Ovary (tissue), 10 donors: ENCODE measurements at places on chromosomes 3 and 15.

DNA sequence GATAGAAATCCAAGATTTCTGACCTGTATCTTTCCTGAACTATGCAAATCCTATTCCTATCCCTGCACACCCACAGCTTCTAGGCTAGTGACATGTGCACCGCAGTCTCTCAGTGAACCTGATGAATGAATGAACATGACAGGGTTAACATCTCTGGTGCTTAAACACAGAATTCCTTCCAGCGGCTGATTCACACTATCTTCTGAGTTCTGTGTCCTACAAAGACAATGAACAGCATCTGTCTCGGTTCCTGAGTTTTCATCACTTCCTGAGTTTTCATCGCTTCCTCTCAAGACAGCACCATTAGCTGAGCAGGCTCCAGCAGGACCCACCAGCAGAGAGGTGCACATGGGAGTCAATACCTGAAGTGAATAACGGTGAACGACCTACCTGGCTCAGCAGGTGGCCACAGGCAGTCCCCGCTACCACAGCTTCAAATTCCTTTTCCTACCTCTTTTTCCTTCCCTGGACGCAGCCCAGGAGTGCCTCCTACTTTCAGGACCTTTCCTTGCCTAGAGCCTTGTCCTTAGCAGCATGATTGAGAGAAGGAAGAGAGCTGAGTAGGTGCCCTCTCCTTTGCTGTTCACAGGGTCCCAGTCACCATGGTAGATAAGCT, 113.5 kb downstream of the IGF2BP2 start:
- no peak for DNase-seq

- DNase-seq = no peak
Observed at GRCh38 chr15:59327942-59328341, 44.7 kb downstream of the MYO1E start.

- no peak for DNase-seq
Observed at GRCh38 chr3:152058856-152059255, 185.4 kb downstream of the SUCNR1 start.

DNA sequence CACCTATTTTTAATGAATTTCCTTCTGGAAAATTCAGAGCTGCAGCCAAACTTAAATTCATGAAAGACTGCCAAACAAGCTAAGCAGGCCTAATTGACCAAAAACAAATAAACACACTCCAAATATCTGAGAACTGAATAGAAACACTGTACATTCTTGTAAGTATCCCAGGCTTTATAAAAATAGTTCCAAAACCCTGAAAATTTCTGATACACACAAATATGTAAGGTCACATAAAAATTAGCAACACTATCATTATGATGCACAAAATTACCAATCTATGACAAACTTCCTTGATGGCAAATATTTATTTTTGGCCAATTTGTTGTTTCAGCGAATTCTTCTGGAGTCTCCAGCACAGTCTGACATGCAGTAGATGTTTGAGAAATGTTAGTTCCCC, 117.9 kb upstream of the UBE2E2 start:
- DNase-seq = no peak

DNA sequence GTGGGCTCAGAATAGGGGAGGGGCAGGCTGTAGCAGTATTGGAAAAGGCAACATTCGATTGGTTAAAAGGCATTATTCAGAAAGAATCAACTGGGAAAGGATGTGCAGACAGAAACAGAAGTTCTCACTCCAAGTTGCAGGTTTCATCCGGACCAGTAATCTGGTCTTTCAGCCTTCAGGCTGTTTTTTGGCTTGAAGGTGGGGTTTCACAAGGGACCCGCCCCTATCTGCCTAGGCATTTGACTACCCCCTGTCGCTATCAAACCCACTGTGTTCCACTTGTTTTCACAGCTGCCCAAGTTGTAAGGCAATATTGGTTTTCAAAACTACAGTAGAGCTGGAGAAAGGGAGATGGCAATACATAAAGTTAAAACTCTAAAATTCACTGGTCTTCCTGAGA, 96.9 kb downstream of the VPS8 start:
- no peak for DNase-seq

GRCh38 chr3:188595890-188596376, 442.0 kb downstream of the LPP start:
- DNase-seq = no peak

GRCh38 chr3:106048946-106049481, 180.2 kb upstream of the CBLB start:
- DNase-seq = no peak

- DNase-seq = no peak
Observed at GRCh38 chr3:141767066-141767465, 3.9 kb downstream of the GRK7 start.

- no peak for DNase-seq
Observed at GRCh38 chr3:79187426-79187825, 580.4 kb downstream of the ROBO1 start.
